Right renal pelvis (tissue), 4 donors: ENCODE measurements at places on chromosomes 2 and 18. TPM values are rescaled to one million over a fixed set of nuclear protein-coding genes. Genes with fewer than 3 reads are reported as not detected.
A peak's percentile ranks its signal among the peaks of the same experiment; 100 is the strongest.

DNA sequence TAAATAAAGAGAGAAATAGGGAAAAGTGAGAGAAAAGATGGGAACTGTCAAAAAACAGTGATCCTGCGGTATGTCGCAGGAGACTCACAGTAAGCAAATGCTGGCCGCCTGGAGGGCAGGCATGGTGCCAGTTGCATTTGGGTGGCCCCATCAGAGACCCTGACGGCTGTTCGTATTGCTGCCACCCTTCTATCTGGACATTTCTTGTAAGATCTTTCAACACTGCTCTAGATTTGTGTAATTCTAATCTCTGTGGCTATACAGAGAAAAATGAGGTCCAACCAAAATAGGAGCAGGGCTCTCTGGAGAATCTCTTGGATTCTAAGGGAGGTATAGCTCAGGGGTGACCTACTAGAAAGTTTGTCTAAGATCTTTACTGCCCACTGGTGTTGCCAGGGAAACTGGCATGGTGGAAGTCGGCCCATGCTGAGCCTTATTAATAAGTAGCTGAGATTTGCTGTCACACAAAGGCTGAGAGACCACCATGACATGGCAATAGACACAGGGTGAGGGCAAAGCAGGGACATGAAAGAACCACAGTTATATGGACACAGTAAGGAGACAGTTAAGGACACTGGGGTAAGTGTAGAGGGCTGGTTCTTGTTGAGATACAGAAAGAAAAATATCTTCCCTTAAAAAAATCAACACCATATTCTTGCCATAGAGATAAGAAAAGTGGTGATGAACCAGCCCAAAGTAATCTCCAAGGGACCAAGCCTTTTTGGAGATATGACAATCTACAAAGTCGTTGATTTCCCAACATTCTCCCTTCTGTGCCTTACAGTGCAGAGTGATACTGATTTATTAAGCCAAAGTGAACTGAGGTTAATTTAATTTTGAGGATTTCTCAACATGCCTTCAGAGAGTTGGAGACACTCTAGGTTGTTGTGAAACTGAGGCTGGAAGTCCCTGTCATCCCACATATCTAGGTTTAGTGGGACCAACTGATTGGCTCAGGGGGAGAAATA is 26.4 kb upstream of the FZD7 start:
- no peak for DNase-seq

- DNase-seq, result no peak
These were observed 558 bp upstream of the GAREM2 start for GRCh38 chr2:26172189-26172870.

- DNase-seq, result no peak
These were observed 9.8 kb upstream of the MGAT5 start for GRCh38 chr2:134244086-134244485.

GRCh38 chr2:23624915-23625314 is 239.9 kb downstream of the KLHL29 start:
- no peak for DNase-seq

The DOCK10 gene
- polyA plus RNA-seq, result 11.2 TPM

GRCh38 chr18:24270937-24271380 is 126.7 kb downstream of the OSBPL1A start:
- peak; percentile 23 for DNase-seq

GRCh38 chr2:179581605-179582004 is 279.8 kb downstream of the ZNF385B start:
- no peak for DNase-seq

- DNase-seq, result no peak
These were observed 25.1 kb upstream of the SOS1 start for GRCh38 chr2:39145906-39146421.

DNA sequence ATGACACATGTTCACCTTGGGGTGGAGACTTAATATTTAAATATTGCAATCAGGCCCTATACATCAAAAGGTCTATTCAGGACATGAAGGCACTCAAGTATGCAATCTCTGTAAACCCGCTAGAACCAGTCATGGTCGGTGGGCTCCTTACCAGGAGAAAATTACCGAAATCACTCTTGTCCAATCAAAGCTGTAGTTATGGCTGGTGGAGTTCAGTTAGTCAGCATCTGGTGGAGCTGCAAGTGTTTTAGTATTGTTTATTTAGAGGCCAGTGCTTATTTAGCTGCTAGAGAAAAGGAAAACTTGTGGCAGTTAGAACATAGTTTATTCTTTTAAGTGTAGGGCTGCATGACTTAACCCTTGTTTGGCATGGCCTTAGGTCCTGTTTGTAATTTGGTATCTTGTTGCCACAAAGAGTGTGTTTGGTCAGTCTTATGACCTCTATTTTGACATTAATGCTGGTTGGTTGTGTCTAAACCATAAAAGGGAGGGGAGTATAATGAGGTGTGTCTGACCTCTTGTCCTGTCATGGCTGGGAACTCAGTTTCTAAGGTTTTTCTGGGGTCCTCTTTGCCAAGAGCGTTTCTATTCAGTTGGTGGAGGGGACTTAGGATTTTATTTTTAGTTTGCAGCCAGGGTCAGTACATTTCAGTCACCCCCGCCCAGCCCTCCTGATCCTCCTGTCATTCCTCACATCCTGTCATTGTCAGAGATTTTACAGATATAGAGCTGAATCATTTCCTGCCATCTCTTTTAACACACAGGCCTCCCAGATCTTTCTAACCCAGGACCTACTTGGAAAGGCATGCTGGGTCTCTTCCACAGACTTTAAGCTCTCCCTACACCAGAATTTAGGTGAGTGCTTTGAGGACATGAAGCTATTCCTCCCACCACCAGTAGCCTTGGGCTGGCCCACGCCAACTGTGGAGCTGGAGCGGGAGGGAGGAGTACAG is 108.1 kb downstream of the XRCC5 start:
- no peak for DNase-seq

The POMC gene
- 8.0 TPM for polyA plus RNA-seq

The ANKRD23 gene
- polyA plus RNA-seq, result 3.9 TPM

- DNase-seq, result no peak
These were observed 306.2 kb upstream of the CXCR4 start for GRCh38 chr2:136424112-136424511.

The GPR39 gene
- 3.7 TPM for polyA plus RNA-seq

GRCh38 chr2:75844651-75845050 is 133.9 kb upstream of the GCFC2 start:
- DNase-seq, result no peak

The SERPINB3 gene
- polyA plus RNA-seq, result 0.17 TPM

- no peak for DNase-seq
These were observed 50.9 kb downstream of the ADNP2 start for GRCh38 chr18:80159713-80160636.

DNA sequence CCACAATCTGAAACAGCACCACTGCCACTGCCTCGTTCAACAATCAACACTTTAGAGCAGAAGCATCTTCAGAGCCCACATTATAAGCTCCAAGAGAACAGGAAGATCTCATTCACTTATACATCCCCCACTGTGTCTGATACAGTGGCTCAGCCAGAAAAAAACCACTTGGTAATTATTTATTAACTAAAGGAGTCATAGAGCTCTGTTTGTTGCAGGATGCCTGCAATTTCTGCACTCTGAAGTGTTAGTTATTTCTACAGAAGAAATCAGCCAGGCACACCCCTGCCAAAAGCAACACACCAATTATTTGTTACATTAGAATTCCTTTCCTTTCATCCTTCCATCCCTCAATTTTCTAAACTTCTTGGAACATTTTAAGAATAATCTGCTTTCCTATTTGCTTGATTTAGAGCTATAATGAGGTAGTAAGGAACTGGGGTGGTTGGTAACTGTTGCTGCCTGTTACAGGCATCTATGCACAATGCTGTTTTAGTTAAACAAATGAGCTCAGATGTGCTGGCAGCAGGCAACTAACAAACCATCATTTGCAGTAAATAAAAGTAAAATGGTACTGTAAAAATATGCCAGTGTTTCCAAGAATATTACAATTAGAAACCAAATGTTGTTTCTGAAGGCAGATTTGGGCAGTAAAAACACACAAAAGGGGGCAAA is 59.9 kb downstream of the DYM start:
- DNase-seq, result no peak

GRCh38 chr2:189088591-189089205 is 90.9 kb downstream of the COL5A2 start:
- DNase-seq, result no peak

GRCh38 chr18:44777457-44778192 is 96.9 kb downstream of the SETBP1 start:
- no peak for DNase-seq

DNA sequence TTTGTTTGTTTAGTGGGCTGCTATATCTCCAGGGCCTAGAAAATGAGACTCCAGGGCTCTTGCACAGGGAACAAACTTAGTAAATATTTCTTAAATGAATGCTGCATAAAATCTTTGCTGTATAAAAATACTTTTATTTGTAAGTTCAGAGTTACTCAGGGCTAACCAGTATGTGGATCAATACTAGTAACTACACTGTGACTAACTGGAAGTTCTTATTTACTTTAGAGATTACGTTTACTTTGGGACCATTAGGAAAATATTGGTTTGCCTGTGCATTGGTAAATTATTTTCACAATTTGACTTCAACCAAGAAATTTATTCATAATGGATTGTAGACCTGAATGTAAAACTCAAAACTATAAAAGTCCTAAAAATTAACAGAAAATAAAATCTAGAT is 575.5 kb downstream of the RNF144A start:
- DNase-seq, result no peak

The DYSF gene
- polyA plus RNA-seq, result 18.6 TPM

The ANKRD30BL gene
- polyA plus RNA-seq, result 0.71 TPM

DNA sequence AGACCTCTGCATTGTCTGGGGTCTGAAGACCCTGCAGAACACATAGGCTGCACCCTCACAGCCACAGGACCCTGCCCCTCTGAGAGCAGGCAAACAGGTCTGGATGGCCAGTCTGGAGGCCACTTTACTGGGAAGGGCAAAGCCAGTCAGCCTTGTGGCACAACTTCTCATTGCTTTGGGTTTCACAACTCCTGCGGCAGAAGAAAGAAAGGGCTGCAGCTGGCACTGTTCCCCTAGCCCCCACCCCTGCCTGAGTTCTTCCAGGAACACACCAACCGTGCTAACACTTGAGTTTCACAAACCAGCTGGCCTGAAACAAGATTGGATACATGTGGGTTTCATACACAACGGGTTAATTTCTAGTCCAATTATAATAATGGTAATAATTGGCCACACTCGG is 276.5 kb upstream of the MGAT5 start:
- no peak for DNase-seq

GRCh38 chr18:56982766-56983165 is 164.1 kb upstream of the BOD1L2 start:
- no peak for DNase-seq

The LIMS2 gene
- polyA plus RNA-seq, result 17.5 TPM

GRCh38 chr18:12048827-12049175 is 44.8 kb upstream of the ANKRD62 start:
- no peak for DNase-seq

The PJVK gene
- polyA plus RNA-seq, result 10.3 TPM
